A172 (cell line): ENCODE measurements at places on chromosomes 6 and 20. TPM values are rescaled to one million over a fixed set of nuclear protein-coding genes. Genes with fewer than 3 reads are reported as not detected.

DNA sequence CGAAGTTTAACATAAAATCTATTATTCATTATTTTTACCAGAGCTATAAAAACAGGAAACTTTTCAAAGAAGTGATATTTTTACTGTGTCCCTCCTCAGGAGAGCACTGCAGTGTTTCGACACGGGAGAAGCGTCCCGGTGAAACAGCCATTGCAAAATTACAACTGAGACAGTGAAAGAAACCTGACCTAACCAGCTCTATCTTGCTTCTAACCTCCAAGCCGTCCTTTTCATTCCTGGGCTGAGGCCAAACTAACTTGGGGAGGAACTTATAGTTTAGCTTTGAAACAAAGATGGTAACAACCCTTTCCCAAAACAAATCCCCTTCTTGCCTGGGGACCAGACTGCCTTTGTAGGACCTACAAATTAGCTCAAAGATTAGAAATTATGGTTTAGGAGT lies 79.2 kb downstream of the WDR27 start:
- DNase-seq, result no peak

DNA sequence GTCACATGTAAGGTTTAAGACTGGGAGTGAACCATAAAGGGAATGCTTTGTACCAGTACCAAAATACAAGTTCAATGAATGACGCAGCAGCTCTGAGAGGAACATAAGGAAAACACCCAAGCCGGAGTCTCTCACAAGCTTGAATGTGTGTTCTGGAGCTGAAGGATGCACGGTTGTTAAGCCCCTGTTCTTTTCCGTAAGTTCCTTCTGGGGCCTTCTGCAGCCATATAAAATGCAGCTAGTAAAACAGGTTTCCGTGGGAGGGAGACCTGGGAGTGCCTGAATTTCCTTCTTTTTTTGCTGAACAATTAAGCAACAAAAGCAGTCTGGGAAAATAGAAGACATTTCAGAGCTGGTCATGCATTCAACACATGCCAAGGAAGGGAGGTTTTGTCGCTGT lies 73.2 kb upstream of the JAG1 start:
- no peak for DNase-seq

DNA sequence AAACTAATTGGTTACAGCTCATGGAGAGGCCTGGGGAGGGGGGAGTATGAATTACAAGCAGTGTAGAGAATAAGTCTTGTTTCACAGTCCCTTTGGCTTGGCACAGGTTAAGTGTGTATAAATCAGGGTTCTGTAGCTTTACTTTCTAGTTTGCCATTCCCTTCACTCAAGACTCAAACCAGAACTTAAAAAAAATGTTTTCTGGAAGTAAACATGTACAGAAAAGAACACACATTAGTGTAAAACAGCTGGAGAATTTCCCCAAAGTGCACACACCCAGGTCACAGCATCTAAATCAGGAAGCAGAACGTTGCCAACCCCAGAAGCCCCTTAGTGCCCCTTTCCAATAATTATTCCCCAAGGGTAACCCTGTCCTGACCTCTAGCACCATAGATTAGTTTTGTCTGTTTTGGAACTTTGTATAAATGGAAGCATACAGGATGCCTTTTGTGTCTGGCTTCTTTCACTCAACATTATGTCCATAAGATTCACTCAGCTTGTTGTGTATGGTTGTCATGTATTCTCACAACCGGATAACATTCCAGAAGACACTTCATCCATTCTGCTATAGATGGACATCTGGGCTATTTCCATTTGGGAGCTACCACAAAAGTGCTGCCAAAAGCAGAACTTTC lies 33.7 kb upstream of the SCUBE3 start:
- no peak for DNase-seq

DNA sequence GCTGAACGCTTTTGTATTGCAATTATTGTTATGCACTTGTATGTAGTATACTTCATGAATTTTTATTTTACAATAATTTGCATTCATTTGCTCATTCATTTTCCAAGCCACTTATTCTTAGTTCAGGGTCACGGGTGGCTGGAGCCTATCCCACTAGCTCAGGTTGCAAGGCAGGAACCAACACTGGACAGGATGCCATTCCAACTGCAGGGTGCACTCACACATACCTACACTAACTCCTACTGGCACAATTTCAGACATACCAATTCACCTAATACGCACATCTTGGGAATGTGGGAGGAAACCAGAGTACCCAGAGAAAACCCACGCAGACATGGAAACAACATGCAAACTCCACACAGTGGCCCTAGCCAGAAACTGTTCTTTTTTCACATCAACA lies 61.8 kb downstream of the LMBRD1 start:
- no peak for DNase-seq

Gene HLA-DMA
- total RNA-seq, result 0.78 and 1.2 TPM in 2 replicates

- DNase-seq, result peak; percentile 23
These were observed 243.4 kb downstream of the TRDN start for GRCh38 chr6:123393331-123393730.
